ENCODE measurements at places on chromosomes 1 and 21. TPM values are rescaled to one million over a fixed set of nuclear protein-coding genes. Genes with fewer than 3 reads are reported as not detected.

Gene SLC41A1
- total RNA-seq: 19.7 TPM

GRCh38 chr21:27648560-27648959 is 681.7 kb upstream of the ADAMTS5 start:
- no peaks in the 10 kb centered on the region for H3K27me3 ChIP-seq
- no peak overlapping the region for H3K27ac ChIP-seq
- no peaks in the 10 kb centered on the region for H3K4me1 ChIP-seq
- no peak for DNase-seq
- no peak overlapping the region for H3K4me3 ChIP-seq

- H3K4me3 ChIP-seq: 0 out of 3 replicates have a peak overlapping the region, but pooled peaks have one; percentile 19
- peaks cover 17% of the 10 kb centered on the region for H3K4me1 ChIP-seq
- peak overlapping the region; percentile 71 for H3K27ac ChIP-seq
- peak; percentile 73 for DNase-seq
- no peaks in the 10 kb centered on the region for H3K36me3 ChIP-seq
- no peaks in the 10 kb centered on the region for H3K27me3 ChIP-seq
Observed at GRCh38 chr1:172360511-172360910, 60.0 kb upstream of the C1orf105 start.

GRCh38 chr21:27818847-27819246 is 852.0 kb upstream of the ADAMTS5 start:
- H3K36me3 ChIP-seq: no peaks in the 10 kb centered on the region
- H3K4me1 ChIP-seq: no peaks in the 10 kb centered on the region
- no peak overlapping the region for H3K27ac ChIP-seq

DNA sequence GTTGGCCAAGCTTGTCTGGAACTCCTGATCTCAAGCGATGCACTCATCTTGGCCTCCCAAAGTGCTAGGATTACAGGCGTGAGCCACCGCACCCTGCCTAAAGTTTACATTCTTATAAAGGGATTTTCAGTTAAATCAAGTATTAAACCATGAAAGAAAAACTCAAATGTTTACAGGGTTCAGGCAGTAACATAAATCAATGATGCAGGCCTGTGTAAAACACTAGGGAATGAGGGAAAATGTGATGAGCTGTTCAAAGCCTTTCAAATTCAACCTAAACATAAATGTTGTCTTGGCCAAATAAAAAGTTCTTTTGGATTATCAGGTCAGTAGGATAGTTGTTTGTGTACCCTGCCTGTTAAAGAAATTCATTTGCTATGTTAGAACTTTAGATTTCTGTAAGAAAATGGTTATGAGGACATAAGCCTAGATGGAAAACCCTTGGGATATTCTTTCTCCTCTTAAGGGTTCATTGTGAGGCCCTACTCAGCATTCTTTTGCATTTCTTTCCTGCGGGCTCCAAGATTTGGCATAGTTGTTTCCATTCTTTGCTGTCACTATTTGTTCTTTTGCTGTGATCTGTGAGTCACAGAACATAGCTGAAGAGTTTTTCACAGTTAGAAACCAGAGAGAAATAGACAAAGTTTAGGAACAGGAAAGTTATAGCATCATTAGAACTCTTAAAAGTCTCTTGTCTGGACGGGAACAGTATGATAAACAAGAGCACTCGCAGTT is 8.9 kb upstream of the ZRANB2 start:
- no peak for DNase-seq
- H3K27ac ChIP-seq: no peak overlapping the region
- no peak overlapping the region for H3K4me3 ChIP-seq
- H3K36me3 ChIP-seq: no peaks in the 10 kb centered on the region
- no peaks in the 10 kb centered on the region for H3K4me1 ChIP-seq

Gene C4BPB
- total RNA-seq: not detected

DNA sequence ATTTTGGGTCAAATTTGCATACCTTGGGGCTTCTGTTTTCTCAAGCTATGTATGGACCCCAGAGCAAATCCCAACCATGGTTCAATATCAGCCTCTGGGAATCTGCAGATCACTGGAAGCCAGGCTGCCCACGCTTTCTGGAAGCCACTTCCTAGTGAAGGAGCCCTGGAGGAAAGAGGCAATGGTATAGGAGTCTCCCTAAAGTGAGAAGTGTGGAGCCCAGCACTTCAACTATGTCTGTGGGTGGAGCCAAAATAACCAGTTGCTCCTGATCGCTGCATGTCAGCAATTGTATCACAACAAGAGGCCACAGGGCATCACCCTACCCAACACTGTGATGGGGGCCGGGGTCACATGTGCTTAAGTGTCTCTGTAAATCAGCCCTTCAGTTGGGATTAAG is 26.9 kb downstream of the ETS2 start:
- H3K27ac ChIP-seq: no peak overlapping the region
- H3K36me3 ChIP-seq: no peaks in the 10 kb centered on the region
- no peaks in the 10 kb centered on the region for H3K27me3 ChIP-seq
- no peak overlapping the region for H3K4me3 ChIP-seq

Measured in H9 (cell line).